ENCODE measurements at places on chromosomes 13 and 19.

GRCh38 chr19:30215248-30215647, 156.9 kb upstream of the ZNF536 start:
- DNase-seq, result no peak

DNA sequence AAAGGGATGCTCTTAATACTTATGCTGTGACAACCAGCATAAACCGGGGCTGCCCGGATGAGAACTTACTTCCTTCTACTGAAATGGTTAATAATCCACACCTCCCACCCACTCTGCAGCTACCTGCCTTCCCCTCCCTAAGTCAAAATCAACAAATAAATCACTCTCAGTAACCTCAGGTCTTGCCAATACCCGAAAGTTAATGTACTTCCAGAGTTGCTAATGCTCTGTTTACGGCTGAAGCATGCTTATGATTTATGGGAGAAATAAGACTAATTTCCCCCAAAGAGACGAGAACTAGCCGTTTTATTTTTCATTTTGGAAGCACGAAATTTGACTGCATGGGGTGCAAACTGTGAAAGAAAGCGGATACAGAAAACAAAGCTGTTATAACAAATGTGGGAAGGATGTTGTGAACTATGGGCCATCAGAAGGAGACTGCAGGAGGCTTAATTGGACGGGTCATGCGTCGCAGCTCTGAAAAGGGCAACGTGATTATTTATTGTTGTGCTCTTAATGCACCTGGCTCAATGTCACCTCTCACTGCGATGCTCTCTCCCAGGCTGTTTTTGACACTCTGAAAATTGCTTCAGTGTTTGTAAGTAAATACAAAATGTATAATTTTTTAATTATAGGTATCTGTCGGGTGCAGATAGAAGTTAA, 114.0 kb upstream of the SLC7A1 start:
- no peak for DNase-seq

GRCh38 chr19:30471441-30471840, 99.3 kb downstream of the ZNF536 start:
- DNase-seq, result no peak

DNA sequence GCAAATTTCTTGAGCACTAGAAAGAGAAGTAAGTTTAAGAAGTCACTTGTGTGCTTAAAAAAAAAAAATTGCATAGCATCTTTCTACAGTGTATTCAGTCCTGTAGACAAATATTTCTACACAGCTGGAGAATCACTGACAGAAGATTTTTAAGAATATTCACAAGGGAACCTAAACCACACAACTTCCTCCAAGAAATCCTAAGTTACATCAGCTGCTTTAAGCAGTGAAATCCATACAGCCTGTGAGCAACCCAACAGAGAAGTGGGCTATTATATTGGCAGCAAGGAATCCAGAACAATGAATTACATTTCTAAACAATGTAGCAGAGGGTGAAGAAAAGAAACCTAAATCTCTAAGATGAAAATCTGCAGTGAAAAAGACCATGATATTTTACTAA, 1.5 kb downstream of the DOCK9 start:
- no peak for DNase-seq

DNA sequence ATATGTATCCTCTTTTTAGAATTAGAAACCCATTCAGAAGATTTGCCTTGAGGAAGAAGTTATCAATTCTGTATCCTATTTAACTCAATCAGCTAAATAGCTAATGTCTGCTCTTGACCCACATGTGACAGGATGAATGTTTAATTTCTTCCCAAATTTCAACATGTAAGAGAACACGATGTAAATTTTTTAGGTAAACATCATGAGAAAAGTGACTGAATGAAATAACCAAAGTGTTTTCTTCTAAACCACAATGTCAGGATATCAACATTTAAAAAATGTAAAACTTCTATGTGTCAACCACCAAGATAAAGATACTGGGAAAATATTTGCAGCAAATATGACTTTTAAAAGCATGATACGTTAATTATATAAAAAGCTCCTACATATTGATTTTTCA, 302.4 kb downstream of the DCT start:
- DNase-seq, result no peak

DNA sequence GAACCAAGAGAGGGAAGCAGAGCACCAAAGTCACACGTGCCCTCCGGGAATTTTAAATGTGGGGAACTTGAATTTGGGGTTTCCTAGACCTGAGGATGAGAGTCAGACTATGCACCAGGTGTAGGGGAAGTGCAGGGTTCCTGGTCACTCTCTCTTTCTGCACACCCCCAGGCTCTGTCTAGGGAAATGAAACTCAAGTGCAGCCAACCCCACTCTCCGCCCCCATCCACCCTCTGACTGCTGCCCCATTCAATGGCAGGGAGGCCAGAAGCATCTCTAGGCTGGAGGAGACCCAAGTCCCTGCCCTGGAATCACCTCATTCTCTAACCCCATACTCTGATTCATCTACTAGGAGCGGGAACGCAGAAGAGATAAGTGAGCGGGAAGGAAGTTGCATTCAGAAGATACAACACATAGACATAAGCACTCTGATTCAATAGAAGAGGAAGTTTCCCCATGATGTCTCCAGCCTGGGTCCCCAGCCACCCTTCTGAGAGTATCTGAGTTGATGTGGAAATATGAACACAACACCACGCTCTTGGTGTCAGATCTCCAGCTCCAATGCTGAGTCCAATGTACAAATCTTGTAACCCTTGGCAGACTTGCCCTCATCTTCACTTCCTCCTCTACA, 4.7 kb upstream of the SIGLEC14 start:
- no peak for DNase-seq

Measured in brain microvascular endothelial cell (primary cell).